Naive thymus-derived CD8-positive, alpha-beta T cell (primary cell): ENCODE measurements at places on chromosomes 16 and 17. TPM values are rescaled to one million over a fixed set of nuclear protein-coding genes. Genes with fewer than 3 reads are reported as not detected.
A peak's percentile ranks its signal among the peaks of the same experiment; 100 is the strongest.

C16orf95 gene
- total RNA-seq = 2.6 TPM

- DNase-seq = no peak
Observed at GRCh38 chr17:38885044-38885727, 15.3 kb downstream of the LASP1 start.

DNA sequence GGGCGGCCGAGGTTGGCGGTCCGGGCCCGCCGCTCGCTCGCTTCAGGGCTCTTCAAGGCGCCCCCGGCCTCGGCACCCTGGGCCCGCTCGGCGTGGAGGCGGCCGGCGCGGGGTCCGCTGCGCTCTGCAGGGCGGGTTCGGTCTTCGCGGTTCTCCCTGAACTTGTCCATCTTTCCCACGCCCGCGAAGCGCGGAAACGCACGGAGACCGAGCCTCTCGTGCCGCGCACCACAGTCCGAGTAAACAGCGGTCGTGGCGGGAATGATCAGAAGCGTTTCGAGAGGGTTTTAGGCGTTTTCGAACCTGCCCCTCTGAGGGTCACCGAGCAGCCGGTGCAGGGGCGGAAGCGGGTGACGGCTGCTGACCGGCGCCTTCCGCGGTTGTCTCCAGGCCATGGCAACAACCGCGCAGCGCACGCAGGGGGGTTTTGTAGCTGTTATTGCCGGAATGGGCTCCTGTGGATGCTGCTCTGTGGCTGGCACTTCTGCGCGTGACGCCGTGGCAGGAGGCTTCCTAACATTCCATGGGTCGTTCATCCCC lies 414 bp downstream of the NARF start:
- peak; percentile 36 for DNase-seq

DNA sequence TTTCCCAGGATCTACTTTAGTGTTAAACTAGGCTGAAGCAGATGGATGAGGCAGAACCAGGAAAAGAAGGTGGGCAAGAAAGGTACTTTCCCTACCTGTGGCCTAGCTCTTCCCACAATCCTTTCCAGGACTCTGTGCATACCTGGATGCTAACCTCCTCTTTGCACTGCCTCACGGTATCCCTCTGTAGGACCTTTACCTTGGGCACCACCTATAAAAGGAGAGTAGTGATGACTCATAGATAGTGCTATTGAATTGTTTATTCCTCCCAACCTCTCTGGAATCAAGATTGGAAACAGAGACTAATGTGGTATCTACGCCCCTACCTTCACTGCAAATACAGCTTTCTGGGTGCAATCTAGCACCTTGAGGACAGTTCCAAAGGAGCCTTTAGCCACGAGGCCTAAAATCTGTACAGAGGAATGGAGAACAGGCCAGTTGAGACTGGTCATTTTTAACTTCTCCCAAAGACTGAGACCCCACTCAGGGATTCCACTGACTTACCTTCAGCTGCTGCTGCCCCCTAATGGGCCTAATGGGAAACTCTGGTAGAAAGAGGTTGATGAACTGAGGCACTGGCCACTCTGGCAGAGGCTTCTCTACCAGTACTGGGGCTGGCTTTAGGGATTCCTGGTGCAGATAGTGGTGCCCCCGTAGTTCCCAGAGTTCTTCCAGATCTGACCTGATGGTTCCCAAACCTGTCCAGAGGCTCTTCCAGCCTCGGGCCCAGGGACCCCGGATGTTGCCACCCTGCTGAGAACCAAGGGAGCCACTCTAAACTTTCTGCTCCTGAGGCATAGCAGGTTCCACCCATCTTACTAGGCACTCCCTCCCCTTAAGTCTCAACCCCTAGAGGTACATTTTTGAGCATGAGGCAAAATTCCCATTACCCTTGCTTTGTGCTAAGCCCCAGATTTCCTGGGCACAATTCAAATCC lies 781 bp downstream of the RSKR start:
- DNase-seq = no peak

DNA sequence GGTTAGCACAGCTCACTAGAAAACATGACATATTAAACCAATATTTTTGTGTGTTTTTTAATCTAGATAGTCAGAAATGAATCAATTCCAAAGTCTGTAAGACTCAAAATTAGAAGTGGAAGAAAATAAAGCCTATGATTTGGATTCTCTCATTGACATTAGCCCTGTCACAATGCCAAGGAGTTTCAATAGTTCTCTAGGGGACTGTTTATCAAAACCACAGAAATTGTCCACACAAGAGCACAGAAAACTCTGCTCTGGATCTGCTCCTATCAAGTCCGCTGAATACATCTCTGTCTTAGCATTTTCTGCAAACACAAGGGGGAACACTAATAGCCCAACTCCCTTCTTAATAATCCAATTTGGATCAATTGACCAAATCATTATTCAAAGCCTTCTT lies 152.0 kb downstream of the HS3ST3B1 start:
- DNase-seq = no peak

DNA sequence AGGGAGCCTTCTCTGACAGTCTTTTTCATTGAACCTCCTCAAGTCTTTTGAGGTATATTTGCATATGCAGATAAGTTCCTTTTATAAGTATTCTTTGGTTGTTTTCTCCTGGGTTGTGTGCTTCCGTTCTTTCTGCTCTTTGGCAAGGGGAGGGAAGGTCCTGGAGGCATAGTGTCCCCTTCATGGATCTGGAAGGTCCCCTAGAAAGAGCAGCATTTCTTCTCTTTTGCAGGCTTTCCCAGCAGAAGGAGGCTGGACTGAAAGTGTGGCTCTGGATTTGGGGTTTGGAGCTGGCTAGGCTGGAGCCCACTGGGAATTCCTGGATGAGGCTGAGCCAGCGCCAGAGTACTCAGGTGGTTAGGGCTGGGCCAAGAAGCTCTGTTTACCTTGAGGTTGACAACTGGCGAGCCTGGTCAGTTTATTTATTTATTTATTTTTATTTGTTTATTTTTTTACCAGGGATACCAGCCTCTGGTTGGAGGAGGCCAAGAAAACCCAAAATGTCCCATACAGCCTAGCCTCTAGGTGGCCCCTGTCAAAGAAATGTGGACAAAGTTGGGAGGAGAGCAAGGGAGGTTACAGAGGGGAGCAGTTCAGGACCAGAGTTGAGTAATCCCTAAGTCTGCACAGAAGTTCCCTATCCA lies 5.4 kb upstream of the TOP2A start:
- no peak for DNase-seq

DNA sequence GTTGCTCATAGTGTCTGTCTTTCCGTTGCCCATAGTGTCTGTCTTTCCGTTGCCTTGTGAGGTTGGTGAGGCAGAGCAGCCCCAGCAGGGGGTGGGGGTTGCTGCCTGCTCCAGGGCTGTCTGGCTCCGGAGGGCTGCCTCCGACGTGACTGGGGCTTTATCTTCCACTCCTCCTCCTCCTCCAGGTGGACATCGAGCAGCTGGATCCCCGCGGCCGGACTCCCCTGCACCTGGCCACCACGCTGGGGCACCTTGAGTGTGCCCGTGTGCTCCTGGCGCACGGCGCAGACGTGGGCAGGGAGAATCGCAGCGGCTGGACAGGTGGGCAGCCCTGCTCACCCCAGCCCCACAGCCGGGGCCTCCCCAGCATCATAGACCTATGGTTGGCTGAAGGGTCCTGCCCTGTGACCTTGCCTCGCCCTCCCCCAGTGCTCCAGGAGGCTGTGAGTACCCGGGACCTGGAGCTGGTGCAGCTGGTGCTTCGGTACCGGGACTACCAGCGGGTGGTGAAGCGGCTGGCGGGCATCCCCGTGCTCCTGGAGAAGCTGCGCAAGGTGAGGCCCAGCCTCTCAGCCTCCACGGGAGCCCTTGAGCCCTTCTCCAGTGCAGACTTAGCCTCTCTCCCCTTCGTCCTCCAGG lies 14.7 kb downstream of the ANKRD13B start:
- DNase-seq = no peak

DNA sequence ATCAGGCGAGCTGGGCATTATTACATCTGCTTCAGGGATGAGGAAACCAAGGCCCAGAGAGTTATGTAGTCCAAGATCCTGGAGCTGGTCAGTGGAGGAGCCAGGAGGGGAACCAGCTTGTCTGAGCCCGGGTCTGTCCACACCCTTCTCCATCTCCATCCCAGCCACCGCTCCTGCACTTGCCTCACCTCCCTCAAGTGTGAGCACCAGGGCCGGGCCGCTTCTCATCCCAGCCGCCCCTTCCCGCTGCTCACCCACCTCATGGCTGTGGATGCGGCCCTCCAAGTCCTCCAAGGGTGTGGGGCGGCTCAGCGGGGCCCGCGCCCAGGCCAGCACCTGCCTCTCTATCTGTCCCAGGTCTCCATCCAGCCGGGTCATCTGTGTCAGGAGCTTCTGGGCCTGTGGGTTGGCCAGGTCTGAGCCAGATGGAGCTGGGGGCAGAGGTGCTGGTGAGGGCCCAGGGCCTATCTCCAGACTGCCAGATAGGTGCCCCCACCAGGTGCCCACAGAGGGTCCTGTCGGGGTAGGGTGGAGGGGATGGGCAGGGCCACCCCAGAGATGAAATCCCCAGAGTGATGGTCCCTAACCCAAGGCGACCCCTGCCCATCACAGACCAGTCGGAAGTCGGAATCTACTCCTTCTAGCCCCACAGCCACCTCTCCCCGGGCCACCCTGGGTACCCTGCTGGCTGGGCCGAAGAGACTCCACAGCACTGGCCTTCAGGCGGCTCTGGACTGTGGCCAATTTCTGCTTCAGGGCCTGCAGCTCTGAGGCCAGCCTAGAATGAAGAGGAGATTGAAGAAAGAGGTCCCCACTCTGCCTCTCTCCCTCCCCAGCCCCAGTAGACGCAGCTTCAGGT lies 9.4 kb downstream of the EVPL start:
- no peak for DNase-seq
